Stromal cell of bone marrow (primary cell): ENCODE measurements at places on chromosomes 4 and X.

DNA sequence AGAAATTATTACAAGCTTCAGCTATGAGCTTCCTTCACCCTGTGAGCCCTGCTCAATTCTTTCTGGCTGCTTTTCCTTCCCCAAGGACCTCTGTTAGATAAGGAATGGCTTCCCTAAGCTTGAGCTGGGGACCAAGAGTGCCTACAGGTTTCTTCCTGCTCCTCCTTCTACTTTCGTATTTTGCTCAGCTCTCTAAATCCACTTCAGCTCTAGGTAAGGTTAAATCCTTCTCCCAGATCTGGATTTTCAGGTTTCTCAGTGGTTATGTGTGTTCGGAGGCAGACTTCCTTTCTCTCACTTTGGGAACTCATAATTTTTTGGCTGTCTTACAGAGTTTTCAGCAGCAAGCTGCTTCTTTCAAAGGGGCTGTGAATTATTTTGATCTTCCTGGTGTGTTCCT lies 21.9 kb upstream of the ZDHHC15 start:
- DNase-seq: no peak

DNA sequence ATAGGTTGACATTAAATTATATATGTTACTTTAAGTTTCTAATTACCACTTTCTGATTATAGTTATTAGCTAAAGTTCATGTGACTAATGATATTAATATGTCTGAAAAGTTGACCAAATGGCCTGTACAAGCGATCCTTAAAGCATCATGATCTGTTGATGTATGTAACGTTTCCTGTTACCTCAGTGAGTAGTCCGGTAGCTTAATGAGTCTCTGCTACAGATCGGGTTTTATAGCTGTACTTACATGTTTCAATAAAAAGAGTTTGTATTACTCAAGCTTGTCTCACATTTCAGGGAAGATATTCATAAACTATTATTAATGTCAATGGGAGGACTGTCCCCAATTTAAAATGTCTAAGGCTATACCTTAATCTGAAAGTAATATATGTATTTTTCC lies 246.3 kb downstream of the PPP3CA start:
- no peak for DNase-seq

GRCh38 chr4:156718226-156718625 lies 253.4 kb downstream of the PDGFC start:
- DNase-seq: no peak

GRCh38 chrX:13283512-13283911 lies 36.3 kb downstream of the ATXN3L start:
- no peak for DNase-seq

GRCh38 chr4:80136270-80136669 lies 61.0 kb upstream of the PRDM8 start:
- DNase-seq: no peak

- no peak for DNase-seq
Observed at GRCh38 chr4:66956426-66956825, 588.9 kb downstream of the CENPC start.

- no peak for DNase-seq
Observed at GRCh38 chr4:123952530-123953274, 556.1 kb downstream of the SPRY1 start.
